ENCODE measurements at places on chromosomes 16 and 17.

- DNase-seq: no peak
These were observed at the start of gene CYTH1 for GRCh38 chr17:78781893-78782304. CYTH1 (minus strand) TSS chr17:78782273; CDS start chr17:78782223, 50 bp downstream.

DNA sequence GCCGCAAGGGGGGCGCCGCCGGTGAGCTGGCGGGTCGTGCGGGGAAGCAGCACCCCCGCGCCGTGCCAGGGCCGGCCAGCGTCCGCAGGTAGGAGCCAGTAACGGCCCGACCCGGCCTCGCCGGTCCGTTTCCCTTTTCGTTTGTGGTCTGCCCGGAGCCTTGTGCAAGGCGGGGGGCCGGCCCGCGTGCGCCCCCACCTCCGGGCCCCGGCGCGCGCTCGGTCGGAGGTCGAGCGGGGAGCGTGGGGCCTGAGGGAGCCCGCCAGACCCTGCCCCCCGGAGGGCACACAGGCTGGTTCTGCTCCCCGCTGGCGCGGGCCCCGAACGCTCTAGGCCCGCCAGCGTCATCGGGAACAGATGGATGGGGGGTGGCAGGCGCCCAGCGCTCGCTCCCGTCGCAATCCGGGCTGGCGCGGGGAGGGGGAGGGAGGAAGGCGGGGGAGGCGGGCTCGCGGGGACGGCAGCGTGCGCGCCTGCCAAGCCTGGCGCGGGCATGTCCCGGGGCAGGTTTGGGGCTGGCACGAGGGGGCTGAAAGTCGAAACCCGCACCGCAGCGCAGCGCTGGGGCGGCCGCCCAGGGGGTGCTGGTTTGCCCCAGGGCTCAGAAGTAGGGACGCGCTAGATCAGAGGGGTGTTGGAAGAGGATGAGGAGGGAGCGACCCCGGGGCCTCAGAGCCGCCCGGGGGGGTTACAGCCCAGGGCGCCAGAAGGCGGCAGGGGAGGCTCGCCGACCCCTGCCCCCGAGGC lies 1.5 kb upstream of the GSE1 start:
- peak; percentile 45 for DNase-seq

DNA sequence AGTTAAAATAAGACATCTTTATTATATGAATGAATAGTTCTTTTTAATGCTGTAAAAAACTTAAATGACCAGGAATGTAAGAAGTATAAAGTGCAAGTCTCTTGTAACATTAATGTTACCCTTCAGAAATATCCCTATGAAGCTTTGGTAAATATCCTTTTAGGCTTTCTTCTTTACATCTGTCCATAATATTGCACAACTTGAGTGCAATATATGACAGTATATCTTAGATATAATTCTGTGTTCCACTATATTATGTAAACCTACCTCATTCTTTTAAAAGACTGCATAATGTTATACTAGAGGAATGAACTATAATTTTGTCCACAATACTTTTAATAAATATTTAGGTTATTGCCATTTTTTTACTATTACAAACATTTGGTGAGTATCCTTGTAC lies 81.1 kb downstream of the EFCAB13 start:
- DNase-seq: no peak

DNA sequence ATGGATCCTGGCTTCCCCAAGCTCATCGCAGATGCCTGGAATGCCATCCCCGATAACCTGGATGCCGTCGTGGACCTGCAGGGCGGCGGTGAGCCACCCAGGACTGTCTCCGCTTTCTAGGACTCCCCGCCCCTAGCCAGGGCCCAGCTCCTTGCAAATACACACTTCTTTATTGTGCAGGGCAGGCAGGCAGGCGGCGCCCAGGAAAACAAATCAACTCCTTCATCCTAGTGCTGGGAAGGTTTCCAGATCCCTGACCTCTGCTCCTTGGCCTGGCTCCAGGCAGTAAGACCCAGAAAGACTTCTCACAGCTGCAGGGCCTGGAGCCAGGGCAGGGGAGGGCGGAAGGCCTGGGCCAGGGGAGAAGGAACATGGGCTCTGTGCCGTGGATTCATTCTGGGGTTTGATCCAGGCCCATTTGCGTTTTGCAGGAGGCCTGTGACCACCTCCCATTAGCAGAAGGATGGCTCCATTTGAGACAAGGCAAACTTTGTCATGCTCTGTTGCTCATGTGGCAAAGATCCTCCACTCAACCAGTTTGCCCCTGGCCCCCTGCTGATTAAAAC lies 6.0 kb upstream of the LPCAT2 start:
- no peak for DNase-seq

DNA sequence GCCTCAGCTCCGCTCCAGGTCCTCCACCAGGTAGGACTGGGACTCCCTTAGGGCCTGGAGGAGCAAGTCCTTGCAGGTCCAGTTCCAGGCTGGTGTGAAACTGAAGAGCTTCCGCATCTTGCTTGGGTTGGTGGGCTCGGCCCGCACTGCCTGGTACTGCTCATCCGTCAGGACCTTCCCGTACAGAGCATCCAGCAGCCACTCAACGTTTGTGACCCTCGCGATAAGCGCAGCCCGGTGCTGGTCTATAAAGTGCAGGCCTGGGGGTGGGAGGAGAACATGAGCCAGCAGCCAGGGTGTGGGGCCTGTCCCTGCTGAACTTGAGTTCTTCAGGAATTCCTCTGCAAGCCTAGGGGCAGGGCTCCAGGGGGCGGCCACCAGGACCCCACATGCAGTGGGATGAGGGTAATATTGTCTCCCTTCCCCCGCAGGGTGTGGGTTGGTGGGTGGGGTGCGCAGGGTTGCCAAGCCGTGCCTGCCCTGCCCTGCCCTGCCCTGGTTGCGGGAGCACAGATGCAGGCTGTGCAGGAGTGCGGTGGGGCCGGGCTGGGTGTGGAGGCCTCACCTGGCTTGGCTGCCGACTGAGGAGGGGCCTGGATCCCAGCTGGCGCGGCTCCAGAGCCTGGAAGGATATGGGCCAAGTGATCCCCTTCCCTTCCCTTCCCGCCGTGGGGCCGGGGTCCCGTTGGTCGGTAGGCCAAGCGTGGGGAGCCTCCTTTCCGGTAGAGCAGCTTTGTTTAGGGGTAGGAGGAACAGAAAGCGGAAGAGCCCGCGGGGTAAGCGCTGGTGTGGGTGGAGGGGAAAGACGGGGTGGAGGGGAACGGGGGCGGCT lies 762 bp downstream of the PYCARD start:
- DNase-seq: peak; percentile 33

DNA sequence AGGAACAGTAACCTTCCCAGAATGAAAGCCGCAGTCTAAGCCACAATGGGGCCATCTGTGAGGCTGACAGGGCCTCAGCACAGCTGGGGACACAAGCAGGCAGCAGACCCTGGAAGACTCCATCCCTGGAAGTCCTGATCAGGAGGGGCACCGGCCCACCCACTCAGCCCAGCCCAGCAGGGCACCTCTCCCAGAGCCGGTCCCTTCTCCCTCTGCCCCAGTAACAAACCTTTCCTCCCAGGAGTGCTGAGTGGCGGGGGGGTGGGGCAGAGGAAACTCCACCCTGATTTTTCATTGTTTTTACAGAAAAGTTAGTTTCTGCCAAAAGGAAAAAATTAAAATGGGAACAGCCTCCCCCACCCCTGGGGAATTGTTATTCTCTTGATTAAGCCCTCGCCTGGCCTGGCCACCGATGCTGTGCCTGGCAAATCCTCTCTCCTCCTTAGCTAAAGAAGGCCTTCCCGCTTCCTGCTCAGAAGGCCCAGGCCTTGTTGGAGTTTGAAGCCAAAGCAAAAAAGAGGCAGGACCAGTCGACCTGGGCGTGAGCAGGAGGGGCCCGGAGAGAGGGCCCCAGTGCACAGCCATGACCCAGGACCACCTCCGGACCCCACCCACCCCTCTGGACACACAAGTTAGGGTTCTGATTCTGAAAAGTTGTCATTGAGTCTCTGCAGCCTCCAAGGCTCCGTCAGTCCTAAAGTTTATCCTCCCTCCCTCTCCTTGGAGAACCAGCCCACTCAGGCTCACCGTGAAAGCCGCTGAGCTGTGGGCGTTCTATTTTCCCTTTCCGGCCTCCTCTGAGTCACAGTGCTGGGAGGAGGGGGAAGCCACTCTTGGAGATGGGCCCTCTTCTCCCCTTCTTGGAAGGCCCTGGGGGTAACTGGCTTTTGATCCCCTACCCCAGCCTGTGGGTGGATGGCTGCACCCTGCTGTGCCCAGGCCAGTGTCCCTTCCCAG lies 128.4 kb upstream of the TNRC6C start:
- DNase-seq: no peak

DNA sequence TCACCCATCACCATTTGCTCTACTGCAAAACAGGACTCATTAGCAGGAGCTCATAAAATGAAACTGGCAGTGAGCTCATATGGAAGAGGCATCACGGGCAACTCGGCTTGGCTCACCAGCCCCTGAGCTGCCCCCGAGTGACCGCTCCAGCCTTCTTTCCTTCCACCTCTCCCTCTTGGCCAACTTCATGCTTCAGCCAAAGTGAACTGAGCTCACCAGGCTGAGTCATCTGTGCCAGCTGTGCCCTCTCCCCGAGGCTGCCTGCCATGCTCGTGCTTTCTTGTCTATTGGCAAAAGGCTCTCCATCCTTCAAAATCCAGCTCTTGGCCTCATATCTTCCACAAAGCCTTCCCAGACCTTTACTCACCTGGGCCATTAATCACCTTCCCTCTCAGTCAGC lies 391.4 kb downstream of the WWOX start:
- DNase-seq: no peak

DNA sequence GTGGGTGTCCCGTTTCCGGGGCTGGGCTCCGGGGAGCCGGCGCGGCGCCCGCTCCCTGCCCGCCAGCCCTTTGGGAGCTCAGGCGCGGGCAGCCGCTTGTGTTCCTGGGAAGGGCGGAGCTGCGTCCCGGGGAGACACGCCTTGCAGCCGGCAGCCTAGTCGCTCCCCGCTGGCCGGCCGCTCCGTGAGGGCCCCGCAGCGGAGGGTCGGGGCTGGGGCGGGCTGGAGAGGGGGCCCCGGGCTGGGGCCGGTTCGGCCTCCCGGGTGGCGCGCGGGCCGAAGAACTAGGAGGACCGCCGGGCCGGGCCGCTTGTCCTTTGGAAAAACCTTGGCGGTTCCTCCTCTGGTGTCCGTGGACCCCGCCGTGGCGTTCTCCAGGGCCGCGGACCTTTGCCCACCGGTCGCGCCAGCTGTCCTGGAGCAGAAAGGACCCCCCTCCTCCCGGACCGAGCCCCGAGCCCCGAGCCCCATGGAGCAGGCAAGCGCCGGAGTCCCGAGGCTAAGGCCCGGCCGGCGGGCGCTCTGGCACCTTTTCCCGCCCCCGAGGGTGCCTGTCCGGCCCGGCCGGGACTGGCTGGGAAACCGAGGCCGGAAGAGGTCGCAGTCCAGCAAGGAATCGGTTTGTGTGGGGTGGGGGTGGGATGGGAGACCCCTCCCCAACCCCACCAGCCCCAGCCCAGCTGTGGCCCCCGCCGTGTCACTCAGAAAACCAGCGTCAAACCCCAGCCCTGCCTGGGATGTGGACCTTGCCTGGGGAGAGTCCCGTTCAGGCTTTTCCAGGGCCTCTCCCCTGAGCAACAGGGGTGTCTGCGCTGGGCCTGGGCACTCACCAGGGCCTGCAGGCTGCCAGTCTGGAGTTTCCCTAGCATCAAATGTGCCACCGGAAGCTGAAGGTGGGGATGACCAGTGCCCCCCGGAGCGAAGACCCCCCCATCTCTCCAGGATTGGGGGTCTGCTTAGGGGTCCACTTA lies 6.8 kb upstream of the TBC1D3B start:
- no peak for DNase-seq

DNA sequence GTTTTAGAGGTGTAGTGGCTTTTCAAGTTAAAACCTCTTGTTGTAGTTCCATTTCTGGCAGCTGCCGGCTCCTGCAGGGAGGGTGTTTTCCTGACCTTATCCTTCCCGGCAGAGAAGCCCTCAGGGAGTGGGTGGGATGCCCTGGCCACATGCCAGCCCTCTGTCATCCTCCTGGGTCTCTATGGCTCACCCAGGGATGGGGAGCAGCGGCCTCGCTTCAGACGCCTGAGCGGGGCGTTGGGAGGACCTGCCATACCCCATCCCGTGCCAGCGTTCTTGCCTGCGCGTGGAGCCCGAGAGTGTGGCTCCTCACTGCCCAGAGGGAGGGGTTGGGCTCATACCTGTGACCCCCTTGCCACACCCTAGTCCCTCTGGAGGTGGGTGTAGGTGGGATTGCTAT lies 11.9 kb downstream of the KCNJ12 start:
- no peak for DNase-seq

DNA sequence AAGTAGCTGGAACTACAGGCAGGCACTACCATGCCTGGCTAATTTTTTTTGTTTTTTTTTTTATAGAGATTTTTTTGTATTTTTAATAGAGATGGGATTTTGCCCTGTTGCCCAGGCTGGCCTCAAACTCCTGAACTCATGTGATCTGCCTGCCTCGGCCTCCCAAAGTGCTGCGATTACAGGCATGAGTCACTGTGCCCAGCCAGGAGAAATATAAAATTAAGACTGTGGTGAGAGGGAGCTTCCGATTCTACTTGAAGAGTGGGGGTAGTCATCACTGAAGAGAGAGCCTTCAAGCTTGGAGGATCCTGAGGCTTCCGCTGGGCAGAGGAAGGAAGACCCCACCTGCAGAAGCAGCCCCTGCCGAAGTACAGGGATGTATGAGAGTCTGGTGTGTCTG lies 34.4 kb upstream of the RGS9 start:
- DNase-seq: no peak

- no peak for DNase-seq
These were observed 925 bp downstream of the ZNF689 start for GRCh38 chr16:30609002-30609925.

DNA sequence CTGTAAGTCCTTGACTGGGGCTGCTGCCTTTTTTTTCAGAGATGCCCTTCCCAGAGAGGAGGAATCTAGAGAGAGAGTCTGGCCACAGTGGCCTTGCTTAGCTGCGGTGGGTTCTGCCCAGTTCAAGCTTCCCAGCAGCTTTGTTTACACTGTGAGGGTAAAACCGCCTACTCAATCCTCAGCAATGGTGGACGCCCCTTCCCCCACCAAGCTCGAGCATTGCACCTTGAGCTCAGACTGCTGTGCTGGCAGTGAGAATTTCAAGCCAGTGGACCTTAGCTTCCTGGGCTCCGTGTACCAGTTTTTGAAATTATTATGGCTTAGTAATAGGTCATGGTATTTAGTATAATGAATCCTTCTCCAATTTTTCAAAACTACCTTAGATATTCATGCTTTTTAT lies 395.4 kb downstream of the NPIPA7 start:
- no peak for DNase-seq

DNA sequence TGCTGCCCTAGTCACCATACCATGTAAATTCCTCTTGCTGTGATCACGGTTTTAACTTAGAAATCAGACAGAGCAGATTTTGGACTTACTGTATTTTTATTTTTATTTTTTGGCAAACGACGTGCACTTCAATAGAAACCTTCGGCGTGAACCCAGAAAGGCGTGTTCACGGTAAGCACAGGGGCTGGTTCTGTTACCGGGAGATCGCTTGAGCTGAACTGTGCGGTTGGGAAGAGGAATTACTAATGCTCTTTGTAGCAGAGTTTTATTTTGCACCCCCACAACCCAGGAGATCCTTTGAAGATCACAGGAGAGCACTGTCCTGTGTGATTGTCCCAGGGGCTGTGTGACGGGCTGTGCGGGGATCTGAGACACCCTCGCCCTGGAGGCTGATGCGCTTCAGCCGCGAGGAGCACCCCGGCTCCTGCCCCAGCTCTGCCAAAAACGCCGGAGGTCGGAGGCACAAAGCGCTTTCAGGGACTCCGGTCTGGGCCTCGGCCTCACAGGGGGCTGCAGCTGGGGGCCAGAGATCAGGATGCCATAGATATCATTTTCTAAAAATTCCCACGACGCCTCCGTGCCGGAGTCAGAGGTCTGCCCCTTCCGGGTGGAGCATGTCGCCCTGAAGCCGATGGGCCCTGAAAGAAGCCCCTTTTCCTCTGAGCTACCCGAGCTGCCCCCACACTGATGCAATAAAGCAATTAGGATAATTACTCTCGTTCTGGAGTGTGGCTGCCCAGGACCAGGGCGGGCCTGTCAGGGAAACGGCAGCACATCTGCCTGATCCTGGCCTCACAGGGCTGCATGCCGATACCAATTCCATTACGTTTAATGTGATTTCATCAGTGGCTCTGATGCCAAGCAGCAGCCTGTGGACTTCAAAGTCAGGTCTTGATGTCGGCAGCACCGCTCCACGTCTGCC lies 71.8 kb downstream of the LMF1 start:
- DNase-seq: no peak

Data from stimulated activated CD4-positive, alpha-beta T cell treated with anti-CD3 and anti-CD28 coated beads, Interleukin-2, amount 100 ng/mL, for 4 hours (primary cell).